ENCODE measurements at places on chromosomes 1 and 21.

DNA sequence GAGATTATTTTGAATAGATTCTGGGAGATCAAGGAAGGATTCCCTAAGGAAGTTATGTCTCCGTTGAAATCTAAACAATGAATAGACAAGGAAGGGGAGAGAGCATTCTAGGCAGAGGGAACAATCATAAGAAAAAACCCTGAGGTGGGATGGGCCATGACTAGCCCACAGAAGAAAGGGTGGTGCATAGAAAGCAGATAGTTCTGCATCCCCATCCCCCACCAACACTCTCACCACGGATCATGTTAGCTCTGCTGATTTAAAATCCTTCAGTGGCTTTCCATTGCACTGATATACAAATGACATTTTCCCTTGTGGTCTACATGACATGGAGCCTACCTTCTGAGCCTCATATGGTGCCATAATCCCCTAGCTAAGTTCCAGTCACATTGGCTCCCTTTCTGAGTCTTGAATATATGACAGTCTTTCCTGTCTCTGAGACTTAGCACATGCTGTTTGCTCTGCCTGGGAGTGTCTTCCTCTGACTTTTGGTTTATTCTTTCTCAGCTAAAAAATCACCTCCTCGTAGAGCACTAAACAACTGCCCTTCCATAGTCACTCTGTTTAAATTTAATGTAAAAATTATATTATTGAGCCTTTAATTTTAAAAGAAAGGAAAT, 15.2 kb downstream of the SCMH1 start:
- DNase-seq = no peak

- no peak for DNase-seq
Measured at GRCh38 chr1:231363624-231364023, 25.5 kb downstream of the SPRTN start.

DNA sequence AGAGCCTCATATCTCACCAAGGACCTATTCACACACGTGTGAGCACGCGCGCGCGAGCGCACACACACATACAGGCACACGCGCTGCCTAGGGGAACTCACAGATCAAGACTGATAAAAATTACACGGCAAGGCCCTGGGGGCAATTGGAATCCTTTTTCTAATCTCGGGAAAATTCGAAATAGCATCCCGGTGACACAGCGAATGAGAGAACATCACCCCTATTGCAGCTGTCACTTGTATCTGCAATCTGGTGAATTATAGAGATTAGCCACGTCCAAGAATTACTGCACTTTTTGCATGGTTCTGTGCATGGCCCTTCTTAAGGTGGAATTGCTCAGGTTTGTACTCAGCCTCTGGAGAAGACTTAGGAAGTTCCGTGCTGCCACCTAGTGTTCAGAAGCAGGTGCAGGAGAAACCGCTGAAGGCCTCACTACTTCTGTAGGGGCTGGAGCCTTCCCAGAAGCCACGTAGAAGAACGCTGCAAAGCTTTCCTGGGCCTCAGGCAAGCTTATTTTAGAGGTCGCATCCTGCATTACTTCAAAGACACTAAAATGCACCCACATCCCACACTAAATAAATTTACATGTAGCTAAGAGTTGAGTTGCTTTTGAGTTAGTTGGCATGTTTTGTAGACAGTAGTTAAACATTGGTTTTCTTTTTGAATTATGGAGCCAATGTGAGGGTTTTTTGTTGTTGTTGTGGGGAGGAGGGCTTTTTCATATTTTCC, 229.2 kb upstream of the CAMK1G start:
- peak; percentile 68 for DNase-seq

GRCh38 chr1:55050283-55050682, 10.9 kb downstream of the PCSK9 start:
- no peak for DNase-seq

GRCh38 chr1:61138921-61139774, 56.8 kb downstream of the NFIA start:
- DNase-seq = peak; percentile 9

DNA sequence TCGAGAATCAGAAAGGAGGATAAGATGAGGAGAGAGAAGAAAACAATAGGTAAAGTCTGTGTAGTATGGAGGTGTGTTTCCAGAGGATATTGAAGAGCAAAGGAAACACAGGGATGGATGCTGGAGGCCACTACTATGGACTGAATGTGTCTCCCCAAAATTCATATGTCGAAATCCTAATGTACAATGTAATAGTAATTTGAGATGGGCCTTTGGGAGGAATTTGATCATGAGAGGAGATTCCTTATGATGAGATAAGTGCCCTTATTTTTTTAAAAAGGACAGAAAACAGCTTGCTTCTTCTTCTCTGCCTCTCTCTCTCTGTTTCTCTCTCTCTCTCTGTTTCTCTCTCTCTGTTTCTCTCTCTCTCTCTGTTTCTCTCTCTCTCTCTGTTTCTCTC, 602.2 kb upstream of the ADAMTS5 start:
- no peak for DNase-seq

DNA sequence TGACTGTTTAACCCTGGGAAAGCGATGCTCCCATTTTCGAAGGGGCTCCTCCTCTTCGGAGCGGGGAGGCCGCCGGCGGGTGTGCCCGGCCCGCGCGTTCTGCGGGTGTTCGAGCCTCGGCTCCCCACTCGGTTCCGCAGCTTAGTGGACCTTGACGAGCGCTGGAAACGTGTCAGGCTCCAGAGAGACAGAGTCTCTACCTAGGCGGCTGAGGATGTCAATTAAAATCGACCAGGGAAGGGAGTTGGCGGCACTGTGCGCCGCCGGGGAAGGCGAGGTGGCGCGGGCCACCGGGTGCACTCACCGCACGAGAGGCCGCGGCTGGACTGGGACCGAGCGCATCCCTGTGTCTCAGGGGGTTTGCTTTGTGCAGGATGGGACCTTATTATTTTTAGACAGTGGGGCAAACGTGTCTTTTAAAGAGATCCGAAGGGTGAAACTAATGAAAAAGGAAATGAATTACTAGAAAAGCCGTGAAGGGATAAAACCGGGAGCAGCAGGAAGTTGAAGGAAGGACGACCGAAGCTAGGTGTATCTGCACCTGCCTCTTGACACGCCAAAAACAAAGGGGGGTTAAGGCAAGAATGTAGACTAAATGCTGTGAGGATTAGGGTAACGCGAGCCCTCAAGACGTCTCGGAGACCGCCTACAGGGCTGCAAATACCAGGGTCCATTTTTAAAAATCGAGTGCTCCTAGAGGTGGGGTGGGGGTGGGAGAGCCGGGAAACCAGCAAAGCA, 5.6 kb downstream of the LHX4 start:
- no peak for DNase-seq

Measured in SHP77 treated with DMSO at 0.1 percent for 48 hours (cell line).